Mammary microvascular endothelial cell (primary cell): ENCODE measurements at places on chromosomes 1 and 21. TPM values are rescaled to one million over a fixed set of nuclear protein-coding genes. Genes with fewer than 3 reads are reported as not detected.

The RGS2 gene
- 5.9 and 8.6 TPM in 2 replicates for total RNA-seq

The SLC2A5 gene
- not detected in 2 replicates for total RNA-seq

The F13B gene
- total RNA-seq = not detected in 2 replicates

The MROH9 gene
- total RNA-seq = not detected in 2 replicates

The SH3D21 gene
- total RNA-seq = 0.40 and 0.64 TPM in 2 replicates

The ELF3 gene
- under 0.01 and 0.25 TPM in 2 replicates for total RNA-seq

The UBE2U gene
- not detected in 2 replicates for total RNA-seq

The SASS6 gene
- total RNA-seq = 5.2 and 6.4 TPM in 2 replicates

The OPRD1 gene
- not detected in 2 replicates for total RNA-seq

The OSBPL9 gene
- 65.7 and 71.7 TPM in 2 replicates for total RNA-seq

The HCRTR1 gene
- 0.13 and 0.30 TPM in 2 replicates for total RNA-seq

The NR1I3 gene
- not detected in 2 replicates for total RNA-seq

The IL12RB2 gene
- total RNA-seq = not detected in 2 replicates

The VANGL2 gene
- not detected in 2 replicates for total RNA-seq

The TMPRSS15 gene
- total RNA-seq = not detected in 2 replicates

The SKI gene
- total RNA-seq = 22.3 and 23.8 TPM in 2 replicates

The TINAGL1 gene
- 1,345 and 1,463 TPM in 2 replicates for total RNA-seq

The C1orf116 gene
- total RNA-seq = 0.07 TPM in 1 of 2 replicates, not detected in the other

The UBL4B gene
- total RNA-seq = not detected in 2 replicates

The PTPRU gene
- total RNA-seq = 0.25 and 3.8 TPM in 2 replicates

The SELE gene
- 2.6 and 3.0 TPM in 2 replicates for total RNA-seq

The EVI5 gene
- total RNA-seq = 6.9 and 7.7 TPM in 2 replicates

The CAMK1G gene
- not detected in 2 replicates for total RNA-seq

The FTCD gene
- total RNA-seq = not detected in 2 replicates

The RHEX gene
- not detected in 2 replicates for total RNA-seq

The KCNJ6 gene
- total RNA-seq = not detected in 2 replicates

The SH2D2A gene
- 0.33 and 0.98 TPM in 2 replicates for total RNA-seq

The FAM131C gene
- total RNA-seq = 0.10 and 1.3 TPM in 2 replicates

The DISP3 gene
- 0.05 TPM in 1 of 2 replicates, not detected in the other for total RNA-seq
